ENCODE measurements at places on chromosomes 1 and 21.

GRCh38 chr21:41156142-41156541 is 11.8 kb upstream of the BACE2 start:
- no peak for DNase-seq

DNA sequence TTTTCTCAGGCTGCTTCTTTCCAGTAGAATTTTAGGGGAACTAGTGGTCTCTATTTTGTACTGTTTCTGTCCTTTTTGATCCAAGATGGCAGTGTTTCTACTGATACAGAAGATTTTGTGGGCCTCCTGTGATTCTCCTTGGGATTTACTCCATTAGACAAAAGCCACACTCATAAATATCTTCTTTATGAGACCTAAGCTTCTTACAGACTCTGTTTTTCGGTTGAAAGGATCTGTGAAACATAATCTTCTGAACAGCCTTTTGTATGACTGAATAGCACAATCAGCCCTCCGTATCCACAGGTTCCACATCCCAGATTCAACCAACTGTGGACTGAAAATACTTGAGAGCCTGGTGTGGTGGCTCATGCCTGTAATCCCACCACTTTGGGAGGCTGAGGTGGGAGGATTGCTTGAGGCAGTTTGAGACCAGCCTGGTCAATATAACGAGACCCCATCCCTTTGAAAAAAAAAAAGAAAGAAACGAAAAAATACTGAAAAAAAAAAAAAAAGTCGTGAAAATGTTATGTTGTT is 10.8 kb upstream of the PSMD4 start:
- no peak for DNase-seq

DNA sequence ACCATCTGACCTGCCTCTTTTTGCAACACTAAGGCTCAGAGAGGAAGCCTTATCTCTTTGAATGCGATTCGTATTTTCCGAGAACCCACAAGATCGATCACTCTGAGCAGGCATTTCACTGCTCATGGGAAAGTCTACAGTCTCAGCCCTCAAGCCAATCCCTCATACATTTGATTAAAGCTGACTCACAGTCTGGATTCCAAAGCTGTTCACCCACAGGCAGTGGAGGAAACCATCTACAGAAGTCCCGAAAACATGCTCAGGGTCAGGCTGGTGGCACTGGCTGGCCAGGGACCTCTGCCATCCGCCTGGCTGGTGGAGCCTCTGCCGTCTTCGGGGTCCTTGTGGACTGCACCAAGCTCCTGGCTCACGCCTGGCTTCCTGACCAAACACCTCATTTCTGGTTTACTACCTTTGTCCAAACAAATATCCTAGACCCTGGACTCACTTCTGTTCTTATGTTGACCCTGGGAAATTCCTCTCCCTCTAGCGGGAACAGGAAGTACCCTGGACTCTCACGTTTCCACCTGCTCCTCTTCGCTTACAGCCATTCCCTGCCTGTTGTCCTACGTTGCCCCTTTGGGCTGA is 650.0 kb downstream of the SMYD3 start:
- DNase-seq, result no peak

DNA sequence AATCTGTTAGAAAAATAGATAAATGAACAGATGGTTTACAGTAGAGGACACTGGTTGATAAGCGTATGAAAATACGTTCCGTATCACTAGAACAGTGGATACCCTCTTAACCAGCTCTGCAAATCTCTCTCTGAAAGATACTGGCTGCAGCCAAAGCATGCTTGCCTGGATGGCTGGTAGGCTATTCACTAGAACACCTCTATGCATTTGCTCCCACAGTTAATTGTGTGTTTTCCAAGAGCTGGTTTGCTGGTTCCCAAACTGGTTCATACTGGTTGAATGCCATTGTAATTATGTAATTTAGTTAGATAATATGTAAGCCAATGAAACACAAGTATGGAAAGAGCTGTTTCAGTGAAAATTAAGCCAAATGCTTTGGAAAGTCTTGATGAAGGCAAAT is 126.6 kb downstream of the C1orf21 start:
- DNase-seq, result no peak

DNA sequence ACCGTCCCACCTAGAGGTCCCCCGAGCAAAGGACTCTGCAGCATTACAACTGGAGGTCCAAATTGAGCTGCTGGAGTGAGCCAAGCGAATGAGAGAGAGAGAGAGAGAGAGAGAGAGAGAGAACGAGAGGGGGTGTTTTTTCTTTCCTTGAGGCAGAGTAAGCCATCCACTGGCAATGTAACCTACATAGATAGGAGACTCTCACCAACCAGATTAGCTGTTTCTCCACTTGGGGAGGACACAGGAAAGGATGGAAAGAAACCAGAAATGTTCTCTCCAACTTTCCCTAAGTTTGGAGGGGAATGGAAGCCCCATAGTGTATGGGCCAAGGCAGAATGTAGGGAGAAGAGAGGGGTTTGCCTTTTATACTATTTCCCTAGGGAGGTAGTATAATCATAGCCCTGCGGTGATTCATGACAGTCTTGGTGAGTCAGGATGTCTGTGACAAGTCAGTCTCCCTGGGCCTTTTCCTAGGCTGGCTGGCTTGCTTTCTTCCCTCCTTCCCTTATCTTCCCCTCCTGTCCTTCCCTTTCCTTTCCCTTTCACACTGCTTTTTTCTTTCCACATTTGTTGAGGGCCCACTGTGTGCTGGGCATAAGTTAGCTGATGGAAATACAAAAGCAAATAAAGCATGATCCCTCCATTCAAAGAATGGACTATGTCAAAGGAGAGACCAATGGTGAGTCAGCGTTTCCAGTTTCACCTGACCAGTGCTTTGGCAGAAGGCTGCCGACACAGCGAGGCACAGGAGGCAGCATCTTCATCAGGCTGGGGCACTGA is 7.1 kb downstream of the FNDC7 start:
- DNase-seq, result no peak

GRCh38 chr1:188590641-188591040 is 1761.9 kb downstream of the PLA2G4A start:
- no peak for DNase-seq

GRCh38 chr1:188281921-188282320 is 1453.2 kb downstream of the PLA2G4A start:
- no peak for DNase-seq

- no peak for DNase-seq
Observed at GRCh38 chr1:82695443-82695842, 894.7 kb downstream of the ADGRL2 start.

DNA sequence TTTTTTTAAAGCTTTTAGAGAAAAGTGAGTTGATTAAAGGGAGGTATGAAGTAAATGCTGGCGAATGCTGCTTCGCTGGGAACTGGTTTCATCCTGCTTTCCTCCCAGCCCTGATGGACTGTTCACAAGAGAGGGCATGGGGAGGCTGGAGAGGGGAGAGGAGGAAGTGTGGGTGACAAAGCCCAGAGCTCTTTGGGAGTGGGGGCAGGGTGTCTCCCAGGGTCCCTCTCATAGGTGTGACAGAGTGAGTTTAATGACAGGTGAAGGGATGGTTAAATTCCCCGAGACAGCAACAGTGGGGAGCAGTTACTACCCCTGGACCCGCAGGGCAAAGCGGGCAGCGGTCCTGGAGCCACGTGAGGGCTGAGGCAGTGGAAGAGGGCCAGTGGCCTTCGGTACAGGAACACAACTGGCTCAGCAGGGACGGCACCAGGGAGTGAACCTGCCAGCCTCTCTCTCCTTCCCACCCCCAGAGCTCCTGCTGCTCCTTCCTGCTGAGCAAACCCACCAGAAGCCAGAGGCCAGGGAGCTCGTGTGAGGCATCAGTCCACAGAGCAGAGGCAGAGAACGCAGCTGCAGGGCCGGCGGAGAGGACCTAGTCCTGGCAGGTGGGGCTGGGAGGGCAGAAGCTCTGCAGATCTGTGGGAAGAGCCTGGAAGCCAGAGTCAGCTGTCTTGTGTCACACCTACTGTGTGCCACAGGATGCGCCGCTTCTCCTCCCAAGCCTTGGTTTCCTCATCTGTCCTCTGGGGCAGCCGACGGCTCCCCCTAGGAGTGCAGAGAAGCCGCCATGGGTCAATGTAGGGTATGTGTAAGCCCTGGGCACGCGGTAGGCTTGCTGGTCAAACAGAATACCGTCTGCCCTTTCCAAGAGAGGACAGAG is 20.9 kb upstream of the LRP8 start:
- DNase-seq, result no peak

DNA sequence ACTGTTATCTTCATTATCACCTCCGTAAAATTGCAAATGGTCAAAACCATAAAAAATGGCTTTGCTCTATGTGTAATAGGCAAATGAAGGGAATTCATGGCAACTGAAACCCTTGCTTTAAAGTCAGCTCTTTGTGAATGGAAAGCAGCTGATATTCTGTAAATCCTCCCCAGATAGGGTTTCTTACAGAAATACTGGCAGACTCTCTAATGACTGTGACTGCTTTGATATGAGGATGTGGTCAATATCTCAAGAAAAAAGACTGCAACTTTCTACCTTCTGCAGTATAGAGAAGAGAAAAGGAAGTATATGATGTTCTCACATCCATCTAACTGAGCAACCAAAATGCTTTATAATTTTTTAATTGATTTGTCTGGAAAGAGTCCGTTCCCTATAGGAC is 193.1 kb downstream of the ST6GALNAC3 start:
- DNase-seq, result no peak

DNA sequence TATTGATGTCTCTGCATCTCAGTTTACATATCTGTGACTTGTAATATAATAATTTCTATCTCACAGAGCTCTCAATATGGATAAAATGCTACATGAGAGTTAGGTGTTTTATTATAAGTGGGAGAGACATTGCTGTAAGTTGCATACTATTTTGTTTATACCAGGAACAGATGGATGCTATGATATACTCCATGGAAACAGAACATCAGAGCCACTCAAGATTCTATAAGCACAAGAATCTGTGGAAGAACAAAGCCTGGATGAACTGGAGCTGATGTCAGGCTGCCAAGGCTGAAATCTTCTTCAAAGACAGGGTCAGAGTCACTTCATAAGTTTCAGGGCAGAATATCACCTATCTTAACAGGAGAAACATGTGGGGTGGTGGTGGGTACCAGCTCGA is 30.2 kb downstream of the DUSP10 start:
- no peak for DNase-seq

GRCh38 chr1:13801232-13801631 is 101.2 kb downstream of the PRDM2 start:
- no peak for DNase-seq

DNA sequence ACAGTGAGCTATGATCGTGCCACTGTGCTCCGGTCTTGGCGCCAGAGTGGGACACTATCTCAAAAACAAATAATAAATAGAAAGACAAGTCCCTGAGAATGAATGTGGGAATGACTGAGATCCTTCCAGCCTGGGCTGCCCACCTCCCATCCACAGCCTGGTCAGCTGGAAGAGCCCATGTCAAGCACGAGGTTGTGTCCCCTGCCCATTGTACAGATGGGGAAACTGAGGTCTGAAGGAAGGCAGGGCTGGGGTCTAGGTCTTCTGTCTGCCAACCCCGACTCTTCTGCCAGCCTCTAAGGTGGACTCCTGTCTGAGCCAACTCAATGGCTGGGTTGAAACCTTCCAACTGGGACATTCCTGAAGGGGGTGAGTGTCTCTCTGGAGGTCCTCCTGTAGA is 79.5 kb downstream of the RAP1GAP start:
- no peak for DNase-seq

DNA sequence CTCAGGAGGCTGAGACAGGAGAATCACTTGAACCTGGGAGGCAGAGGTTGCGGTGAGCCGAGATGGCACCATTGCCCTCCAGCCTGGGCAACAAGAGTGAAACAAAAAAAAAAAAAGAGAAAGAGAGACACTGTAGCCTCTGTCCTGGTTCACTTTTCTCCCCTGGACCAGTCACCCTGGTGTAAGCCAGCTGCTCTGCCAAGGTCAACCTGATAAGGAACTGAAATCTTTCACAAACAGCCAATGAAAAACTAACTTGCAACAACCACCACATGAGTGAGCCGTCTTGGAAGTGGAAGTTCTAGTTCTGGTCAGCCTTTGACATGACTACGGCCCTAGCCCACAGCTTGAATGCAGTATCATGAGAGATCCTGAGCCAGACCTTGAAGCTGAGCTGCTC is 36.8 kb upstream of the CXADR start:
- no peak for DNase-seq

- no peak for DNase-seq
Observed at GRCh38 chr1:178263341-178263740, 169.4 kb downstream of the RASAL2 start.

DNA sequence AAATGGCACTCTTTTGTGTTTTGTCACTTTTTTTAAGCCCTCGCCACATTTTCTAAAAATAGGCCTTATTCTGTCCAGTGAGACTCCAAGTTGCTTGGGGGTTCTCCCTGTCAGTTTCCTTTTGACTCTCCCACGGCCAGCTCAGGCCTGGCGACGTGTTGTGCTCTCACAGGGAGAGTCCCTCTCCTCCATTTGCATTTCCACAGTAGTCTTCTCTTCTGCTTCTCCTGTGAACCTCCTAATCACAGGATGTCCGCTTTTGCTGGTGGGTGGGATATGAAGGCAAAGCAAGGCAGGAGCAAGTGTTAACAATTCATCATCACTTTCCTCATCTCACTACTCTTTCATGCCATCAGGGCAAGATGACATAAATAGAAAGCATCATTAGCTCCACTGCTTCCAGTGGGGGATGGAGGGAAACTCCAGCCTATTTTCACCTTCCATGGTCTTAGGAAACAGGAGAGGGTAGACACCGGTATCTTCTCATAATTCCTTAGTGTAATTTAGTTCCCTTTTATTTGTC is 99.8 kb downstream of the INTS7 start:
- DNase-seq, result no peak

- no peak for DNase-seq
Observed at GRCh38 chr1:154661110-154661509, 53.1 kb upstream of the ADAR start.

- no peak for DNase-seq
Observed at GRCh38 chr1:42179900-42180329, 15.4 kb upstream of the GUCA2A start.
